ENCODE measurements at places on chromosomes 16 and 17.

DNA sequence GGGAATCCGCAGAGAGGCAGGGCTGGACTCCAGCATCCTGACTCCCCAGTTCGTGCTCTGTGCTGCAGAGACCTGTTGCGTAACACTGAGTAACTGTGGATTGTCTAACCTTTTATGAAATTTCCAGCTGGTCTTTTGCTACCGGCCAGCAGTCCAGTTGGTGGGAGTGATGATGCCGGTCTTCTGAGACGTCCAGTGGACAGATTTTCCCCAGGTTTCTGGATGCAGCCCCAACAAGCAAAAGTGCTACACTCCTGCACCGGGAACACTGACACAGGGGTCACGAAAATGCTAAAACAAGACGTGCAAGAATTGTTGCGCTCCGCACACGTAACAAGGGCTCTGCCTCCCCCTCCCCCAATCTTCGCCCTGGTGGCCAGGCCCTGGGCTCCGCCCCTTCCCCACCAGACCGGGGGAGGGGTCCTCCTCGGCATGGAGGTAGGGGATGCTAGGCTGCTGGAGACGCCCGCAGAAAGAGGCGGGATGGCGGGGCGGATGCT is 701 bp upstream of the MRC2 start:
- peak; percentile 19 for DNase-seq

- no peak for DNase-seq
Observed at GRCh38 chr16:67283039-67283825, 3.9 kb downstream of the PLEKHG4 start.

- peak; percentile 68 for DNase-seq
Observed at GRCh38 chr17:76968707-76969597, 100.7 kb downstream of the MGAT5B start.

GRCh38 chr16:25060920-25061319 is 45.8 kb upstream of the ARHGAP17 start:
- no peak for DNase-seq

DNA sequence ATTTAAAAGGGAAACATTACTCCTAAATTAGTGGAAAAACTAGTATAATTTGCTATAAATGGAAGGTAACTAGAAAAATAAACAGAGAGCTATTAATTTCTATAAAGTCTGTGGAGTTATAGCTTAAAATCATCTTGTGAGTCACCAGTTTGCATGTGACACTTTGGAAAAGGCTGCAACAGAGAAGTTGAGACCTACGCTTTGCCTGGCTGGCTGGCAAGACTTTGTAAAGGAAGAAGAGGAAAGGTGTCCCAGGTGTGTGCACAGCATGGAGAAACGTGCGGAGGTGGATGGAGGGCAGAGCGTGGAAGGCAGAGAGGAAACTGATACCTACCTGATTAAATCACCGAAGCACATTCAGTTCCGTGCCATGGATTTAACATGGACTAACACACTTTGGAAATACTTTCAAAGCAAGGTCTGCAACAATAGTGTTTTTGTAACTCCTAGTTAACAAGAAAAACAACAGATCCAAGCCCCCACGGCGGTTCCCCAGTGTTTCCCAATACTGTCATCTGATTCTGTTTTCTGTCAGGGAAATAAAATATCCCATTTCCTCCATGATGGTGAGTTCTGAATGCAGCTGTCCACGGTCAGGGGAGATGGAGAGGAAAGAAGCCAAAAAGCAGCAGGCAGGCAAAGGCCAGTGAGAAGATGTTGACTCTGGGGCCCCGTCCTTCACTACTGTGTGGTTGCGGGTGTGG is 134.8 kb downstream of the XYLT1 start:
- no peak for DNase-seq

DNA sequence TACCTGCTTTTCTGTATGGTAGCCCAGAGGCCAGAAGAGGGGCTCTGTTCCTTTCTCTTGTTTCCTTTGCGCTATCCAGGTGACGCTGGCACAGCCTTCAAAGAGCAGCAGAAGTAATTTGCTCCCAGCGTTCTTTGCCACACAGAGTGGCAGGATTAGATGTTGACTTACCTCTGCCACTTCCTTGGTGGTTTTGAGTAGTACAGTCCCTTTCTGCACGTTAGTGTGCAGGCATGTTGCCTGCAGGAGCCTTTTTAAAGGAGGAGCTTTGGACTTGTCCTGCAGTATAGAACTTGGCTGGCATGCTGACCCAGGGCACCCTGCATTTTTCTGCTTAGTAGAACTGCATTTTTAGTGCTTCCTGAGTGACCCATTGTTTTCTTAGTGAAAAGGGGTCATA is at the start of gene ABCC11:
Gene ABCC11 (minus strand): TSS at position 229 of the 400 bp plus-strand sequence. CDS start 15,618 bp downstream, outside the sequence.
- no peak for DNase-seq

DNA sequence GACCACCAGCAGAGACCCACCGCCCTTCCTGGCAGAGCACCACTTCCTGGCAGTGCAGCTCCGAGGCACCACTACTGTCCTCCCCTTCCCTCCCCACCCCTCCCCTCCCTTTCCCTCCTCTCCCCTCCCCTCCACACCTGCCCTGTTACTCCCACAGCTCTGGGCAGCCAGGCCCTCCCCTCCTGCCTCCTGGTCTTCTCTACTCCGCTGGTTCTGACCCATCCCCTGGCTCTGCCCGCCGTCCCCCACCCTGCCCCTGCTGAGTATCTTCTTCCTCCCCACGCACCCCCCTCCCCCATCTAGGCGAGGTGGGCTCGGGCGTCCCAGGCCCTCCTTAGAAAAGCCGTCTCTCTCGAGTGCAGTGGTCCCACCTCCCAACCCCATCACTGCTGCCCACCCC is 77.7 kb downstream of the AMFR start:
- DNase-seq = no peak

GRCh38 chr17:50317121-50317520 is 28.8 kb upstream of the XYLT2 start:
- DNase-seq = no peak

DNA sequence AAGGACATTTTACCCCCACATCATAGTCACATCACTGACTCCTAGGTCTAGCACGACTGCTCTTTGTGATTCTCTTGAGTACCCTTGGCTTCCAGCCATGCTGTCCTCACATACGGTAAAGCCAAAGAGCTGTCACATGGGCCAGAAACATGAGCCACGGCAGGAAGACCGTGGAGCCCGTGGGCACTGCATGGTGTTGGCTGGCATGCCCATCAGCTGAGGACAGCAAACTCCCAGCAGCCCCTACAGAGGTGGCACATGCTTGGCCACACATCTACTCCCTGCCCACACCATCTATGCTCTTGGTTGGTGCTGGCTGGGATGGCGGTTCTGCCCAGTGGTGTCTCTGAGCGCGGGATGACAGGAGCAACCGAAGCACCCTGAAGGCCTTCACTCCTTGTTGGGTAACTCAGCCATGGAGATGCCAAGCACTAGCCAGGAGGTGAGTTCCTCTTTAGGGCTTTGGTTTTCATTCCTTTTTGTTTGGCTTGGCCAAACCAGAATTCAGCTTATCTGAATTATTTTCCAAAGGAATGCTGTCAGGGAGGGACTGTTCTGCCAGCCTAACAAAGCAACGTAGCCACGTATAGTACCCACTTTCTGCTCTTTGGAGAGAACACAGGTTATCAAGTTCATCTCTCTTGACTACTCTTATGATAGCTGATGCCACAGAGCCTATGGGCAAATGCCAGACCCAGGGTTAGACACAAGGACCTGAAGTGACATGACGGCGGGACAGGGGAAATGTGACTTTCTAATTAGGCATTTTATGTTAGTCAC is 10.0 kb downstream of the TNFAIP1 start:
- DNase-seq = no peak

- DNase-seq = no peak
Observed at GRCh38 chr17:77428020-77428748, 287.4 kb downstream of the SEC14L1 start.

GRCh38 chr16:58187665-58188421 is 10.1 kb downstream of the CSNK2A2 start:
- no peak for DNase-seq

GRCh38 chr17:1256699-1257098 is 13.5 kb upstream of the BHLHA9 start:
- DNase-seq = no peak

DNA sequence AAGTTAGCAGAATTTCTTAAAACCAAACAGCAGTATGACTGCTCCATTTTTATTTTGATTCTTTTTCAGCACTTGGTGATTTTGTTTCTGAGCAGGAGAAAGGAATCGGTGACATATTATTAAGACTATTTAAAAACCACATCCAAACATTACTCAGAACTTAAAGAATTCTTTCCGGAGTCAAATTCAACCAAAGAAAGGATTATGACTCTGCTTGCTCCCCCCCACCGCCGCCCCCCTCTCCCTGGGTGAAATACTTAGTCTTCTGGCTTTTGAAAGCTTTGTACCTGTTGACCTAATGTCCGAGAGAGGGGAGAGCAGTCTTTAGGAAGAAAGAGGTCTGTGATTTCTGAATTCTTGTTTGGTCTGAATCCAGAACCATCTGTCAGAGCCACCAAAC is 17.9 kb upstream of the COL1A1 start:
- DNase-seq = no peak

GRCh38 chr16:87687126-87687910 is 78.5 kb downstream of the KLHDC4 start:
- DNase-seq = no peak

GRCh38 chr16:50213939-50214519 is 52.3 kb upstream of the ADCY7 start:
- no peak for DNase-seq

GRCh38 chr17:2400474-2400866 is 390 bp downstream of the MNT start:
- peak; percentile 74 for DNase-seq

DNA sequence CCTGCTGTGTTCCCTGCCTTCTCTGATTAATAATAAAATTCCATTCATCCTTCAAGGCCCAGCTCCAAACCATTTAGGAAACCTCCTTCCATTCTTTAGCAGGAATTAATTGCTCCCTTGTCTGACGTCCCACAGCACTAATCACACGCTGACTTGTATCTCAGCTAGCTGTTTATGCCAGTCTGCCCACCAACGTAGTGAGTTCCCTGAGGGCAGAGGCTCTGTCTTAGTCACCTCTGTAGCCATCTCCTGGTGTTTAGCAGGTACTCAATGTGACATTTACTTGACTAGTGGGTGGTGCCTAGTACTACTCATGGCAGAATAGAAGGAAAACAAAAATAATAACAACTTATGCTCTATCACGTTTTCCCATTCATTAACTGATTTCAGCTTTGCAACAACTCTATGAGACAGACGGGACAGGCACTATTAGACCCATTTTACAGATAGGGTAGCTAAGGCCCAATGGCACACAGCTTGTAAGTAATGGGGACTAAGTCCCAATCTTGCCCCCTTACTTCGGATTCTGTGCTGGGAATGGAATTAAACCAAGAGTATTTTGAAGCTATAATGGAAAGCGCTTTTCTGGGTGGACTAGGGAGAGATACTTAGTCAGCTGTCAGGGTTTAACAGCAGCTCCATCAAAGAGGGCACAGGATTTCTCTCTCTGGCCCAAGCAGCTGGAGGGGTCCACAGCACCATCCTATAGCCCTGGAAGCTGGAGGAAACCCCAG is 931 bp upstream of the WIPF2 start:
- DNase-seq = peak; percentile 10

- DNase-seq = no peak
Observed at GRCh38 chr16:14187517-14188338, 116.6 kb downstream of the MRTFB start.

GRCh38 chr16:63050391-63050790 is 1014.2 kb upstream of the CDH8 start:
- DNase-seq = no peak

DNA sequence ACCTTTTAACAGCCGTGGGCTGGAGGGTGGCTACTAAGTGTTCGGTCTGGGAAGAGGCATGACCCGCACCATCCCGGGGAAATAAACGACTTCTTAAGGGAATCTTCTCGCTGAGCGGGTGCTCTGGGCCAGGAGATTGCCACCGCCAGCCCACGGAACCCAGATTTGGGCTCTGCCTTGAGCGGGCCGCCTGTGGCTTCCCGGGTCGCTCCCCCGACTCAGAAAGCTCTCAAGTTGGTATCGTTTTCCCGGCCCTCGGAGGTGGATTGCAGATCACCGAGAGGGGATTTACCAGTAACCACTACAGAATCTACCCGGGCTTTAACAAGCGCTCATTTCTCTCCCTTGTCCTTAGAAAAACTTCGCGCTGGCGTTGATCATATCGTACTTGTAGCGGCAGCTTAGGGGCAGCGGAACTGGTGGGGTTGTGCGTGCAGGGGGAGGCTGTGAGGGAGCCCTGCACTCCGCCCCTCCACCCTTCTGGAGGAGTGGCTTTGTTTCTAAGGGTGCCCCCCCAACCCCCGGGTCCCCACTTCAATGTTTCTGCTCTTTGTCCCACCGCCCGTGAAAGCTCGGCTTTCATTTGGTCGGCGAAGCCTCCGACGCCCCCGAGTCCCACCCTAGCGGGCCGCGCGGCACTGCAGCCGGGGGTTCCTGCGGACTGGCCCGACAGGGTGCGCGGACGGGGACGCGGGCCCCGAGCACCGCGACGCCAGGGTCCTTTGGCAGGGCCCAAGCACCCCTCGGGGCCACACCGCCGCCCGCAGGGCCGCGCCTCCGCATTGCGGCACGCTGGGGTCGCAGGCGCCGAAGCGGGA is 3.6 kb upstream of the CBX4 start:
- peak; percentile 33 for DNase-seq

GRCh38 chr17:69809331-69809730 is 265.7 kb upstream of the KCNJ16 start:
- DNase-seq = no peak

DNA sequence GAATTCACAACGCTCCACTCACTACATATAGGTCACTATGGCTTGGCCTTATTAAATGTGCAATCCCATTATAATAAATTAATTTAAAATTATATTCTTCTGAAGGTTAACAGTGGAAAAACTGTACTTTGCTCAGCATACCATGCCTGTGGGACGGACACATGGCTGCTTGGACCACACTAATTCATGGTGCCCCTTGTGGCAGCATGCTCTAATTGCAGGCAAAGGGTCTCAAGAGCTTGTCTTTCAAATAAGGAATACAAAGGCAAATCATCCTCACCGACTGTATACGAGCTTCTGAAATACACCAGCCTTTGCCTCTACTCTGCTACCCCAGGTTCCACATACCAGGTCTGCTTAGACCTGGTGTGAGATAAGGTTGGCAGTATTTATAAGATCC is 11.7 kb downstream of the SMPD3 start:
- no peak for DNase-seq

- DNase-seq = no peak
Observed at GRCh38 chr16:61879306-61879705, 156.9 kb downstream of the CDH8 start.

- DNase-seq = peak; percentile 21
Observed at GRCh38 chr16:8963010-8963820, 491 bp downstream of the USP7 start.

- no peak for DNase-seq
Observed at GRCh38 chr16:30669903-30670824, 11.9 kb downstream of the FBRS start.
